Adrenal gland (tissue), 19 donors: ENCODE measurements at places on chromosomes 1 and 21. TPM values are rescaled to one million over a fixed set of nuclear protein-coding genes. Genes with fewer than 3 reads are reported as not detected.

DNA sequence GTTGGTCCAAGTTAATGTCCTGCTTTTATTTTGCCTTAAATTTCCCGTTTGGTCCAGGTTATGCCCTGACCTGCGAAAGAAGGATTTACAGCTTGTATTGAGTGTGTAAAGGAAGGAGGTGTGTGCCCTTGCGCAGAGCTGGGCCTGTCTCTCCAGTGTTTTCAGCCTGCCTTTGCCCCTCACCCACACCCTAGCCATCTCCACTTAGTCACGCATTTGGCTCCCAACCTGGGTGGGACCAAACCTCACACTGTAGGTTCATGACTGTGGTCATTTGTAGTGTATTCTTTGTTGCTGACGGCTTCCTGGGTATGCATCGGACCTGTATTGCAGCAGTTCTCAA lies 572 bp upstream of the SRSF10 start:
- H3K27me3 ChIP-seq: no peaks in the 10 kb centered on the region
- DNase-seq: no peak
- H3K27ac ChIP-seq: peak overlapping the region; percentile 98
- no peaks in the 10 kb centered on the region for H3K36me3 ChIP-seq
- peaks cover 44% of the 10 kb centered on the region for H3K4me1 ChIP-seq
- peak overlapping the region; percentile 9 for H3K4me3 ChIP-seq

The GREM2 gene
- total RNA-seq: 0.39 TPM

GRCh38 chr1:151540982-151541377 lies 871 bp downstream of the TUFT1 start:
- no peak overlapping the region for H3K27ac ChIP-seq
- peak; percentile 34 for DNase-seq
- peaks cover 7% of the 10 kb centered on the region for H3K4me1 ChIP-seq
- H3K27me3 ChIP-seq: no peaks in the 10 kb centered on the region
- H3K36me3 ChIP-seq: no peaks in the 10 kb centered on the region
- H3K4me3 ChIP-seq: peak overlapping the region; percentile 61

DNA sequence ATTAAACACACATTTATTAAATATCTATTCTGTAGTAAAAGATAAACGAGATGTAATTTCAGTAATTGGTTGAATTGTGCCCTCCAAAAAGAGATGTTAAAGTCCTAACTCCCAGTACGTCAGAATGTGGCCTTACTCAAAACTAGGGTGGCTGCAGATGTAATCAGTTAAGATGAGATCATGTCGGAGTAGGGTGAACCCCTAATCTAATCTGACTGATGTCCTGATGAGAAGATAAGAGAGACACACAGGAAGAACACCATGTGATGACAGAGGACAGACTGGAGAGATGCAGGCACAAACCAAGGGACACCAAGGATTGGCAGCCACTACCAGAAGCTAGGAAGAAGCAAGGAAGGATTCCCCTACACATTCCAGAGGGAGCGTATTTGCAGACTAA lies 104.1 kb downstream of the SLC25A24 start:
- H3K4me3 ChIP-seq: no peak overlapping the region
- no peaks in the 10 kb centered on the region for H3K4me1 ChIP-seq
- no peak overlapping the region for H3K27ac ChIP-seq
- no peaks in the 10 kb centered on the region for H3K27me3 ChIP-seq
- no peak for DNase-seq
- H3K36me3 ChIP-seq: no peaks in the 10 kb centered on the region

GRCh38 chr1:181090641-181091126 lies 2.2 kb downstream of the IER5 start:
- H3K36me3 ChIP-seq: no peaks in the 10 kb centered on the region
- H3K27me3 ChIP-seq: no peaks in the 10 kb centered on the region
- DNase-seq: no peak

DNA sequence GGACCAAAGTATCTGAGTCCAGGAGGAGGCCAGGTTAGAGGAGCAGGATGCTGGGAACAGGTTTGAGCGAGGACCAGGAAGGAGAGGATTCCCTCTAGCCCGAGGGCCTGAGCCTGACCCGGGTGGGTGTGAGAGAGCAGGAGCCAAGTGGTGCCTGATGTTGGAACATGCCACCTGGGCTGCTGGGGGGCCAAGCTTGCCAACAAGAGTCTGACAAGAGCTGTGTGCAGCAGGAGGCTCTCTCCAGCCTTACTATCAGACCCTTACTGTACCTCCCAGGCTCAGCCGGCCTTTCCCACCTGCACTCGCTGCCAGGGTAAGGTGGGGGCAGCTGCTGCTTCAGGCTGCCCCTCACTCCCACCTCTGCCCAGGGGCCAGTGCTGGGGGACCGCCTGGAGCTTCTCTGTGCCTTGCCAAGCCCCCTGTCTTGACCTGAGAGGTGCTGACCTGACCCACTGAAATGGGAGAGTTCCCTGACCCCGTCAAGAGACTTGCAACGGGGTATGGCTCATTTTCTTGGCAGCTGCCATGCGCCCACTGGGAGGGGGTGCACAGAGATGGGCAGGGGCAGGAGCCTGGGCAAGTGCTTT lies 159.6 kb upstream of the VAMP3 start:
- H3K27me3 ChIP-seq: no peaks in the 10 kb centered on the region
- H3K36me3 ChIP-seq: no peaks in the 10 kb centered on the region
- H3K27ac ChIP-seq: no peak overlapping the region
- DNase-seq: no peak
- H3K4me1 ChIP-seq: peaks cover 3% of the 10 kb centered on the region
- H3K4me3 ChIP-seq: no peak overlapping the region

The SLFNL1 gene
- 0.26 TPM for total RNA-seq

DNA sequence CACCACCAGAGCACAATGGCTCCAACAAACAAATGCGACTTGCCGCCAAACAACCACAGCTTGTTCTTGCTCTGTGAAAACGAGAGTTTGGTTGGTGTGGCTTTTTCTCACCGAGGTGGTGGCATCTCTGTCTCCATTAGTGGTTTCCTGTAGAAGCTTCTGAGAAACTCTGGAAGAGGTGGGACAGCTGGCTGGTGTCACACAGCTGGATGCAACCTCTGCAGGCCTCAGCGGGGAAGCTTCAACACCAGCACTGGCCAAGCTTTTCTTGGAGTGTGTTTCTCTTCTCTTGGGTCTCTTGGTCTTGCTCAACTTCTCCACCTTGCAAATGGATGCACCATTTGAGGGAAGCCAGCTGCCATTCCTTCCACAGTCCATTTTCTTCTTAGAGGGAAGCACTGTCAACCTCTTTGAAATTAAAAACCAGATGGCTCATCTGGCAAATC lies 124.8 kb downstream of the KCNN3 start:
- no peak overlapping the region for H3K27ac ChIP-seq
- H3K27me3 ChIP-seq: peaks cover 6% of the 10 kb centered on the region
- no peaks in the 10 kb centered on the region for H3K36me3 ChIP-seq
- H3K4me3 ChIP-seq: no peak overlapping the region

GRCh38 chr1:56249234-56249633 lies 330.1 kb downstream of the PLPP3 start:
- H3K27ac ChIP-seq: no peak overlapping the region
- H3K4me3 ChIP-seq: no peak overlapping the region
- no peaks in the 10 kb centered on the region for H3K4me1 ChIP-seq
- peak; percentile 27 for DNase-seq
- no peaks in the 10 kb centered on the region for H3K36me3 ChIP-seq
- H3K27me3 ChIP-seq: no peaks in the 10 kb centered on the region

The DISC1 gene
- total RNA-seq: 9.6 TPM

DNA sequence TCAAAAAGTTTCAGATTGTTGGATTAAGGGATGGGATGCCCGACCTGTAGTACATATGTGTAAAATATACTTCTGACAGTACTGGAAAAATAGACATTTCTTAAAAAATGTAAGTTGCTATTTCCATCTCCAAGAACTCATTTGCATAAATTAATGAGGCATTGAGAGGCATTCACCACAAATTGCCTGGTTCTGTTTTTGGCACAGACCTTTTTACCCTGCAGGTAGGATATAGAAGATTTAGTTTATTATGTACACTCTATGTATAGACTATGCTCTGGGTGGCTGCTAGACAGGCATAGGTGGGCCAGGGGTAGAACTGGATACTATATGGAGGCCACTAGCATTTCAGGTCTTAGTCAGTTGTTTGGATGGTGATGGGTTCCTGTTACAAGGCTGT lies 8.0 kb downstream of the CCDC17 start:
- H3K4me3 ChIP-seq: no peak overlapping the region
- H3K36me3 ChIP-seq: peaks cover 51% of the 10 kb centered on the region
- H3K27ac ChIP-seq: no peak overlapping the region
- DNase-seq: no peak
- no peaks in the 10 kb centered on the region for H3K4me1 ChIP-seq

The VAV3 gene
- total RNA-seq: 6.9 TPM

The FAM151A gene
- 0.11 TPM for total RNA-seq

DNA sequence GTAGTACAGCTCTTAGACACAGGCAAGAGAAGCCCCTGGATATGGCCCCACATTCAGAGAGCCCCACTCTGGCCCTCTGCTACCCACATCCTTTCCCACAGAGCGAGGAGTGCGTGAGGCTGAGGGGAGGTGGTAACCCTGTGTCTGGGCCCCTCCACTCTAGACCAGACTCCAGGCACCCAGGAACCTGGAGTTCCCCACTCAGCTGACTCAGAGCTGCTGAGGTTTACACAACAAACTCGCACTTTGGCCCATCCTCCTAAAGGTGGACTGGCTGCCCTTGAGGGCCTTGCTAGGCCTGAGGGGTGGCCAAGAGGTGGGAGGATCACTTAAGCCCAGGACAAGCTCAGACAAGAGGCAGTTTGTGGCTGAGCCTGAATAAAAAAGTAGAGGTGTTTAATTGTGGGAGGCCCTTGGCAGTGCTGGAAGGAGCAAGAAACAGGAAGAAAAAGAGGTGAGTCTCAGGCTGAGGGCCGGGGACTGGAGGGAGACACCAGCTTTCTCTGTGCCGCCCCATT lies 10.7 kb downstream of the MR1 start:
- DNase-seq: no peak
- H3K4me3 ChIP-seq: no peak overlapping the region
- H3K36me3 ChIP-seq: no peaks in the 10 kb centered on the region
- no peaks in the 10 kb centered on the region for H3K4me1 ChIP-seq

The RUNX1 gene
- 9.5 TPM for total RNA-seq

DNA sequence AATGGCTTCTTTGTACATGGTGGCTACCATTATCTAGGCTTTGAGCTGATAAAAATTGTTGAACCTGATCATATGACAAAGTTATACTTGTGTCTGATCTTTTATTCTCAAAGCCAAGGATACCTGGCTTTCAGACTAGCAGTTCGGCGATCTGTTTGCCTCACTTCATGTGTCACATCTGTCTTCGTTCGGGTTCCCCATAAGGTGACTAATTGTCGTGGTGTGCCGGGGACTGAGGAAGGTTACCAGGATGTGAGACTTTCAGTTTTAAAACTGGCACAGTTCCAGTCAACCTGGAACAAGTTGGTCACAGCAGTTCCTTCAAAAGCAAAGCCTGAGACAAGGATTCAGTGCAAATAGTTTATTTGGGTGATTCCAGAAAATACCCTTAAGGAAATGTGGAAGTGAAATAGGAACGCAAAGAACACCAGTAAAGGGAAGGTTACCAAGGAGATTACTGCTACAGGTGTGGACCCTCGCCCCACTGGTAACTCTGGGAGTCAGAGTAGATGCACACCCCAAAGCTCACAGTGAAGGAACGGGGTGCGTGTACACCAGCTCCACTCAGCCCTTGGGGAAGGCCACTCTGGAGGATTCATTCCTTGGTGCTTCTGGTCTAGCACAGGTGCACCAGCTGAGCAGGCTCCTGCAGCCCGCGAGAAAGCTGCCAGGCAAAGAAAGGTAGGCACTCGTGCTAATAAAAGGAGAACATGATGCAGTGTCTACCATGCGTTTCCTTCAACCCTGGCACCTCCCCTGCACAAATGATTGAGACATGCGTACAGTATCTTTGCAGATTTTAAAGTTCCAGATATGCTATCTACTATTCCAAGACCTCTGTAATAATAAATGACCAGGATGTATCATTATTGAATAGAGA lies 69.0 kb downstream of the VWA5B1 start:
- peak overlapping the region; percentile 49 for H3K27ac ChIP-seq
- peaks cover 14% of the 10 kb centered on the region for H3K4me1 ChIP-seq
- peak; percentile 67 for DNase-seq
- H3K4me3 ChIP-seq: no peak overlapping the region
- H3K27me3 ChIP-seq: peaks cover 4% of the 10 kb centered on the region

DNA sequence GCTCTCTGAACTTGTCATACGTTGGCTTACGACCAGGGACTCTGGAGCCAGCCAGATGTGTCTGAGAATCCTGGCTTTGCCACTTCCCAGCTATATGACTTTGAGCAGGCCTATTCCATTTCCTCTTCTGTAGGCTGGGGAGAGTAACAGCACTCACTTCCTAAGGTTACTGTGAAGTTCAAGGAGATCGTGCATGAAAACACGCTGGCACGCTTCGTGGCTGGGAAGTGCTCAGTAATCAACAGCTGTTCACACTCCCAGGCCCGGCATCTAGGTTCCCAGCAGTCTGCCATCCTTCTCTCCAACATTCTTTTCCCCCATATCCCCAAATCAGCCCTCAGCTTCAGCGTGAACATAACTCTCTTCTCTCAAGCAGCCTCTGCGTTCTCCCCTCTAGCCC lies 2.0 kb downstream of the ASCL5 start:
- DNase-seq: no peak
- H3K27ac ChIP-seq: no peak overlapping the region
- no peaks in the 10 kb centered on the region for H3K36me3 ChIP-seq
- no peak overlapping the region for H3K4me3 ChIP-seq
- H3K4me1 ChIP-seq: no peaks in the 10 kb centered on the region
- H3K27me3 ChIP-seq: peaks cover 15% of the 10 kb centered on the region

The LMOD1 gene
- 84.5 TPM for total RNA-seq

- no peak overlapping the region for H3K27ac ChIP-seq
- H3K27me3 ChIP-seq: no peaks in the 10 kb centered on the region
- no peak for DNase-seq
- H3K4me1 ChIP-seq: no peaks in the 10 kb centered on the region
These were observed 41.5 kb downstream of the CBS start for GRCh38 chr21:43034101-43034500.

GRCh38 chr1:210620867-210621488 lies 292.3 kb downstream of the HHAT start:
- H3K36me3 ChIP-seq: no peaks in the 10 kb centered on the region
- DNase-seq: no peak
- no peaks in the 10 kb centered on the region for H3K27me3 ChIP-seq
- H3K4me3 ChIP-seq: no peak overlapping the region
- H3K27ac ChIP-seq: no peak overlapping the region
- H3K4me1 ChIP-seq: no peaks in the 10 kb centered on the region

The TMIGD3 gene
- total RNA-seq: 42.4 TPM

DNA sequence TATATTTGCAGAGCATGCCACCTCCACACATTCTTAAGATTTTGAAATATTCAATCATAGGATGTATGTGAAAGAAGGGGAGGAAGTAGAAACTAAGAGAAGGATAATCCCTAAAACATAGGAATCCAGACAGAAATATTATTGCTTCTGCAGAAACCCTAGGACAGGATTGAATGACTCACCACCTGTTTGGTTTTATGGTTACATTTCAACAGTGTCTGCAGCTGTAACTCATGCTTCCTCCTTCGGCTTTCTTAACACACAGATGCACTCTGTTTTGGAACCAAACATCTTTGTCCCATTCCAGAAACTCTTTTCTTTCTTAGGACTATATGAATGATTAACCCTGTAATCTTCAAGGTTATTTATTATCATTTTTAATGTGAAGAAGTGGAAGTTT lies 20.7 kb downstream of the RGS7 start:
- DNase-seq: no peak
- no peaks in the 10 kb centered on the region for H3K27me3 ChIP-seq
- no peak overlapping the region for H3K4me3 ChIP-seq
- H3K27ac ChIP-seq: no peak overlapping the region
- H3K36me3 ChIP-seq: no peaks in the 10 kb centered on the region

The PTPN22 gene
- total RNA-seq: 6.2 TPM

GRCh38 chr1:1165485-1165884 lies 8.2 kb upstream of the TTLL10 start:
- H3K4me1 ChIP-seq: no peaks in the 10 kb centered on the region
- no peak for DNase-seq
- H3K27me3 ChIP-seq: peaks cover 47% of the 10 kb centered on the region
- H3K4me3 ChIP-seq: no peak overlapping the region

The KRTAP19-6 gene
- total RNA-seq: not detected
